ENCODE measurements at places on chromosomes 4 and X.

- DNase-seq: no peak
Measured at GRCh38 chr4:2333356-2333841, 71.5 kb upstream of the MXD4 start.

GRCh38 chrX:134368126-134368525, 91.8 kb upstream of the HPRT1 start:
- DNase-seq: no peak

DNA sequence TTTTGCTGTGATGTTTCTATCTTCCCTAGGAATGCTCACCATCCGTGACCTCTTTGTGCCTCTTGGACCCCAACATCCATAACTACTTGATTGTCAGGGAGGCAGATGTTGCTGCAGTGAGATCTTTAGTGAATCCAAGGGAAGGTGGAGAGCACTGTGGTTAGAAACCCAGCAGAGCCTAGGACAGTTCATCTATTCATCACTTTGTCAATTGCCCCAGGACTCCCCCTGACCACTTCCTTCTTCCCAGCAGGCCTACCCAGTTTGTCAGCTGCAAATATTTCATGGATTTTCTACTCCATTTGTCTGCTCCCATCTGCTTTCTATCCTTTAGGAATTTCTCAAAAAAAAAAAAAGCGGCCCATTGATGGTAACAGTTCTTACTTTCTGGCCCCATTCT, 942.8 kb downstream of the PCDH7 start:
- no peak for DNase-seq

GRCh38 chr4:22921936-22922335, 229.2 kb downstream of the GBA3 start:
- DNase-seq: no peak
